ENCODE measurements at places on chromosomes 2 and 18.

- DNase-seq = peak; percentile 61
These were observed 41.5 kb downstream of the SRSF7 start for GRCh38 chr2:38709567-38710194.

GRCh38 chr18:8611916-8612576 is 2.8 kb downstream of the RAB12 start:
- DNase-seq = no peak

GRCh38 chr2:217929757-217930707 is 72.8 kb downstream of the TNS1 start:
- no peak for DNase-seq

DNA sequence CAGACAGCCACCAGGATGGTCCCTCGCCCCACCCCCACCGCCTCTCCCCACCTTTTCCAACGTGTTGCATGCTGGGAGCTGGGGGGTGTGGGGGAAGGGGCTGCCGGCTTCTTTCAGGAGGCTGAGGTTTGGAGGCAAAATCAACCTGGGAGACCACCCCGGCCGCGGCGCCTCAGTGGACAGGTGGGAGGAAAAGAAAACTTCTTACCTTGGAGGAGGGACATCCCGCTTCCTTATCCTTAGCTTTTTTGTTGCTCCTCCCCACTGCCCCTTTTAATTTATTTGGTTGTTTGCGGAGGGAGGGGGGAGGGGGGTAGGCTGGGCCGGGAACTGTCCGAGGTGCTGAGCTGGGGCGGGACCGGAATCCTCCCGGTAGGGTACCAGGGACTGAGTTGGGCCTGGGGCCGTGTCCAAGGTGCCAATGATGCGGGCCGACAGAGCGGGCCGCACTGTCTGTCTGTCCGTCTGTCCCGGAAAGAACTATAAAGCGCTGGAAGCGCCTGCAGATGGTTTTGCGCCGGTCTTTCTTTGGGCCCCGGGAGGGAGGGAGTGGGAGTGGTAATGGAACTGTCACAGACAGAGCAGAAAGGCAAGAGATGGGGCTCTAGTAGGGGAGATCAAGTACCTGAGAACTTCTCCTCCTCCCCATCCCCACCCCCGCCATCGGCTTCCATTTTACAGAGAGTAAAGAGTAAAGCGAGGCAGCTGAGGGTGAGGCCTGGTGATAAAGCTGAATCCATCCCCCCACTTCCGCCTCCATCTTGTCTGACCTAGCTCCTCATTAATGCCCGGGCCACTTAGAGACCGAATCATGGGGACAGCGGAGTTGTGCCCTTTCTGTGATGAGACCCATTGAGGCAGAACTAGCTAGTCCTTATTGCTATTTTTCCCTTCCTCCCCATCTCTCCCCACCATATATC is 2.4 kb downstream of the CDK5R2 start:
- DNase-seq = peak; percentile 25

DNA sequence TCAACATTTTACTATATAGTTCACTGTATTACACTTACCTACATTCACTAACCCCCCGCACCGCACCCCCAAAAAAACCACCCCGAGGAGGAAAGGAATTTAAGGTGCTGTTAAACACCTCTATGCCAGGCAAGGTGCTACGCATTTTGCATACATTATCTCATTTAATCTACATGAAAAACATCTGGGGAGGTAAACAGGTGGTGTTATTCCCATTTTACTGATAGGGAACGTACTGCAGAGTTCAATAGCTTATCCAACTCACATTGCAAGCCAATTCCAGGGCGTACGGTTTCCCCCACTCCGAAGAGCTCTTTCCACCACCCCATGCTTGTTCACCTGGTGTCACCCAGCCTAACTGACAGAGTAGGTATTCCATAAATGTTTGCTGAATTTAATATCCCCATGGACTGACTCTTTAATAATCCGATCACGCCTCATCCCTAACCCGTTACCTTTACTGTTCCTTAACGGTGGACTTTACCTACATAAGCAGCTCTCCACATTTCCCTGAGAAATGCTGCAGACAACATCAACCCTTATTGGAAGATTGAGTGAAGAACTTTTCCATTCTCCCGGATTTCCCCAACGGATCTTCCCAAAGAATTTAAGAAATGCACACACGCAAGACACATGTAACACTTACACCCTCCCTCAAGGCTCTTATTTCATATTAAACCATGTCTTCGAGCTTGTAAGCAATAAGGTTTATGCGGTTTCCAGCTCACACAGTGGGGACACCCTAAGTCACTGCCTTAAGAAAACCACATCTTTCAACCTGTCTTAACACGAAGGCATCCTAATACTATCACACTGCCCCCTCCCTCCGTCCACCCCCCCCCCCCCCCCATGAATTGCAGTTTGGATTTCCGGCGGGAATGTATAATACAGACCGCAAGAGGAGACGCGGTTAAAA is 1.2 kb downstream of the RAPH1 start:
- DNase-seq = no peak

GRCh38 chr18:31652877-31653276 is 31.5 kb downstream of the B4GALT6 start:
- no peak for DNase-seq

GRCh38 chr2:75476761-75477160 is 84.0 kb downstream of the EVA1A start:
- no peak for DNase-seq

DNA sequence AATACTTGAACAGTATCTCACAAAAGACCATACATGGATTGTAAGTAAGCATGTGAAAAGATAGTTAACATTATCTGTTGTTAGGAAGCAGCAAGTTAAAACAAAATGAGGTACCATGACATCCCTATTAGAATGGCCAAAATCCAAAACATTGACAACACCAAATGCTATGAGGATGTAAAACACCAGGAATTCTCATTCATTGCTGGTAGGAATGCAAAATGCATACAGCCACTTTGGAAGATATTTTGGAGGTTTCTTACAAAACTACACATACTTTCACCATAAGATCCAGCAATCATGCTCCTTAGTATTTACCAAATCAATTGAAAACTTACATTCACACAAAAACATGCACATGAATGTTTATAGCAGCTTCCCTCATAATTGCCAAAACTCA is 30.9 kb upstream of the ICOS start:
- no peak for DNase-seq
